Activated T-helper 17 cell treated with anti-CD3 and anti-CD28 coated beads, Interleukin-2, amount 50 U/mL, for 72 hours (primary cell): ENCODE measurements at places on chromosomes 2 and 18. TPM values are rescaled to one million over a fixed set of nuclear protein-coding genes. Genes with fewer than 3 reads are reported as not detected.

GRCh38 chr18:58552057-58552461 is 76.8 kb downstream of the ALPK2 start:
- peak; percentile 42 for ATAC-seq

DNA sequence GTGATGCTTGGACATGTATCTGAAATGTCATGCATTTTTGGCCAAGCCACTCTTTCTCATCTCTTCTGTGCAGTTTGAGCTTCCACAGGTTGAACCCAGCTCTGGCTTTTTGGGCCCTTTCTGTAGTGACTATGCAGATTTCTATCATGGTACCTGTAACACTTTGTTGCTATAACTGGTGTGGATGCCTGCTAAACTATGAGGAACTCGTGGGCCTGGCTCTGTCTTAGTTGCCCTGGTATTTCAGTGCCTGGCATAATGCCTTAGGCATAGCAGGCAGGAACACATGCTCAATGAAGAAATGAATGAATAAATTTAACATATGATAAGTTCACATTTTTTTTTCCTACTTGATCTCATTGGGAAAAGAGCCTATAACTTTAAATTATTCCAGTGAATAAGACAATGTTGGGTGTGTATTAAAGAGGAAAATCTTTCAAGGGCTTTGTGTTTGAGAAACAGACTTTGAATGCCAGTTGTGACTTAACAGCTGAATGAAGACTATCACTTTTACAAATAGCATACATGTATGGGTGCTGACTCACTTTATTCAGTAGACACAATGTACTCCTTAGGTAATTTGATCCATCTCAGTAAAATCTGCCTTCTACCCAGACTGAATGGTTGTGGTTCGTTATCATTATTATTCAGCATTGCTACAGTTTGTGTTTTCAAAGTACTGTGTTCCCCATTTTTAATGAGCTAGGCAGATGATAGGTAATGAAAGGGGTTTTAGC is 86.4 kb upstream of the MAP4K3 start:
- ATAC-seq, result peak; percentile 18

DNA sequence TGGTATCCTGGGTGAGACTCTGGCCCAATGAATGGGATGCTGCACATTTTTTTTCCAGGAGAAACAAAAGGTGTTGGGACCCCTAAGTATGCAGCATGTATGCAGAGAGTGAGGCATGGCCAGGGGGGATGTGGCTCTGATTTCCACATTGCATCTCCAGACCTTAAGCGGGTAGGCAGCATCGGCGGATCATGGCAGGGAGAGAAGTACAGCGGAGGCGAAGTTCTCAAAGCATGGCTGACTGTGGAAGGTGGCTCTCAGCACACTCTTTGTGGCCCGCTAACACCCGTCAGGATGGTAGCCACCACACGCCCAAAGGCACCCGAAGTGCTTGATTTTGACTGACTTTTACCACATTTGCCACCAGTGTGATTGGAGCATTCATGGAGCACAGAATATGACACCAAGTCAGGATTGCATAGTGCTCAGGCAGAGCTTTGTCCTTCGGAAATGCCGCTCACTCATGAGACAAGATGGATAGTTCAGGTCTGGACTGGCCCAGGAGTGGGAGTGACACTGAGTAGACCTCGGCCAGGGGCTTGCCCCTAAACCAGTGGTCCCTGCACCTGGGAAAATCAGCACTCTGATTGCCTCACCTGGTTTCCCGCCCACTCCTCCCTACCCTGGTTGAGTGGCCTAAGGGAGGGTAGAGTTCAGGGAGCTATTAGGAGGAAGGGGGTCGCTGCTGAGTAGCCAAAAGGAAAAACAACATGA is 14.2 kb downstream of the INPP4A start:
- no peak for ATAC-seq

- ATAC-seq, result no peak
These were observed 159.8 kb upstream of the STK17B start for GRCh38 chr2:196331143-196331542.

DNA sequence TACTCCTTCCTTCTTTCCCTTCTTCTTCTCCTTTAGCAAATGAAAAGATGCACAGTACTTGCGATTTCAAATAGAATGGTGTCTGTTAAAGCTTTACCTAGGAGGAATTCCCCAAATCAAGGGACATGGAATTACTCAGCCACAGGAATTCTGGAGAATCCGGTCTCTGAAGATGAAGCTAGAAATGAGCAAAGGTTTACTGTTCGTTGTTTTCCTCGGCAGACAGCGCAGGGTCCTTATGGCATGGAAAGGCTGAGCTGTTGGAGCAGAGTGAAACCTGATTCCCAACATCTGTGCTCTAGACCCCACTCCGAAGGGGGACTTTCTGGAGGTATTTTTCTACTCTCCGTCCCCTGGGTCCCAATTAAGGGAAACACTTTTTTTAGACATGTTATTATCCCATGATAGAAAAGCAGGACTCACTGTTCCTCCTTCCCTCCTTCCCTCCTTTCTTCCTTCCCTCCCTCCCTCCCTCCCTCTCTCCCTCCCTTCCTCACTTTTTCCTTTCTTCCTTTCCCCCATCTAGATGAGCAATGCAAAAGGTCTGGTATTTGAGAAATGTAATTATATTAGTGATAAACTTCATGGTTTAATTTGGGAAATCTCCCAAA is 47.1 kb downstream of the CDCA7 start:
- no peak for ATAC-seq

EGR4 gene
- total RNA-seq, result 0.11 TPM

DNA sequence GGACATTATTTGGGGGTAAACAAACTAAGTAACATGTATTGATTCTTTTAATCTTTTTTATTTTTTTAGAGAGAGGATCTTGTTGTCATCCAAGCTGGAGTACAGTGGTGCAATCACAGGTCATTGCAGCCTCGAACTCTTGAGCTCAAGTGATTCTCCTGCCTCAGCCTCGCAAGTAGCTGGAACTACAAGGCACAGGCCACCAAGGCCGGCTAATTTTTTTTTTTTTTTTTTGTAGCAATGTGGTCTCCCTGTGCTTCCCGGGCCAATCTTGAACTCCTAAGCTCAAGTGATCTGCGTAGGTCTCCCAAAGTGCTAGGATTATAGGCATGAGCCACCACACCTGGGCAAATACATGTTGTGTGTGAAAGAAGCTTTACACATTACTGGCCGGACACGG is 29.6 kb downstream of the OLA1 start:
- ATAC-seq, result no peak

DNA sequence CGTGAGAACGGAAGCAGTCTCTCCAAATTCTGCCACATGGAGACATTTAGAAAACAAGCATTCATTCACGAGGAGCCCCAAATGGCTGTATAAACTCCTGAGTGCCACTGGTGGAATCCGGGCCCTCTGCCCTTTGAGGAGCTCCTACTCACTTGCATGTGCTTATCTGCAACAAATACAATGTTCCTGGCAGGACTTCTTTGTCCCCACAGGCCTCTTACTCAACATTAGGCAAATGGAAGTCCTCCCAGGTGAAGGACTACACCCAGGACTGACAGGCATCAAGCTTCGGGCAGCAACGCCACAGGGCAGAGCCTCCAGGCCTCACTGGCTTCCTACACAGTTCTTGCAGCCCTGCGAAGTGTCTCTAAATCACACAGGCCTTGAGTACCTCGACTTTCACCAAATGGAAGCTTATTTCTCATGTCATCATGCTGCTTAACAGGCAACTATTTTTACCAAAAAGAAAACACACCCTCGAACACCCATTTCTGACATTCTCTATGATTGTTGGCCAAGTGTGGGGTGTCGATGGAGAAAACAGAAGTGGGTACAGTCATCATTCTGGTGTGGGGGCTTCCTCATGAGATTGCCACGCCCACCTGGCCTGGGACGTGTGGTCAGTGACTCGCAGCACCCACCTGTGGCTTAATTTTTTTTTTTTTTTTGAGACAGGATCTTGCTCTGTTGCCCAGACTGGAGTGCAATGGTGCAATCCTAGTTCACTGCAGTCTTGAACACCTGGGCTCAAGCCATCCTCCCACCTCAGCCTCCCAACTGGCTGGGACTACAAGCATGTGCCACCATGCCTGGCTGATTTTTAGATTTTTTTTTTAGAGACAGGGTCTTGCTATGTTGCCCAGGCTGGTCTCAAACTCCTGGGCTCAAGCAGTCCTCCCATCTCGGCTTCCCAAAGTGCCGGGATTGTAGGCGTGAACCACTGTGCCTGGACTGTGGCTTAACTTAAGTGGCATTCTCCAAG is 186.8 kb upstream of the GLI2 start:
- no peak for ATAC-seq

- no peak for ATAC-seq
These were observed 260.6 kb downstream of the CLIP4 start for GRCh38 chr2:29375843-29376242.
